ENCODE measurements at places on chromosomes 12 and 14. TPM values are rescaled to one million over a fixed set of nuclear protein-coding genes. Genes with fewer than 3 reads are reported as not detected.

KTN1 gene
- total RNA-seq, result 74.6 TPM

ALKBH1 gene
- 27.7 TPM for total RNA-seq

KRT3 gene
- total RNA-seq, result not detected

IL22 gene
- not detected for total RNA-seq

STAC3 gene
- total RNA-seq, result not detected

ULK1 gene
- total RNA-seq, result 7.5 TPM

CEBPE gene
- not detected for total RNA-seq

PPP1R3E gene
- 3.0 TPM for total RNA-seq

GRIP1 gene
- total RNA-seq, result 0.12 TPM

IFNG-AS1 gene
- not detected for total RNA-seq

GRCh38 chr12:92951006-92951405 is 21.9 kb upstream of the EEA1 start:
- no peak for DNase-seq

DNA sequence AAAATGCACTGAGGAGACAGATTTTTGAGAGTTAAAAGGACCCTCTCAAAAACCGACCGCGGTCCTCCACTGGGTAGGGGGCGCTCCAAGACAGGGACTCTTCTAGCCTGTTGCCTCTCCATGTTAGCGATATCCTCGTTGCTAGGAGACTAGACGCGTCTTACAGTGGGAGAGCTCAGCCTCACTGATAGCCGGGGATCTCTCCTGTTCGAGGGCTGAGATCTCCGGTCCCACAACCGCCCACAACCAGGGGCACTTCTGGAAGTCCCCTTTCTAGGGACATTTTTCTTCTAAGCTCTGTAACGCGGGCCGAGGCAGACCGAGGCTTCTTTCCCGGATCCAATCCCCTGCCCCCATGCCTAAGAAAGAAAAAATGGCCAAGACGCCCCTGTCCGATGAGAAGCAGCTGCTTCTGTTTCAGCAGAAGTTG is 21.3 kb downstream of the FKBP11 start:
- DNase-seq, result peak; percentile 83

- no peak for DNase-seq
Observed at GRCh38 chr14:77082356-77082755, 15.7 kb upstream of the CIPC start.

- peak; percentile 39 for DNase-seq
Observed at GRCh38 chr14:90235179-90235976, 21.0 kb upstream of the PSMC1 start.

DNA sequence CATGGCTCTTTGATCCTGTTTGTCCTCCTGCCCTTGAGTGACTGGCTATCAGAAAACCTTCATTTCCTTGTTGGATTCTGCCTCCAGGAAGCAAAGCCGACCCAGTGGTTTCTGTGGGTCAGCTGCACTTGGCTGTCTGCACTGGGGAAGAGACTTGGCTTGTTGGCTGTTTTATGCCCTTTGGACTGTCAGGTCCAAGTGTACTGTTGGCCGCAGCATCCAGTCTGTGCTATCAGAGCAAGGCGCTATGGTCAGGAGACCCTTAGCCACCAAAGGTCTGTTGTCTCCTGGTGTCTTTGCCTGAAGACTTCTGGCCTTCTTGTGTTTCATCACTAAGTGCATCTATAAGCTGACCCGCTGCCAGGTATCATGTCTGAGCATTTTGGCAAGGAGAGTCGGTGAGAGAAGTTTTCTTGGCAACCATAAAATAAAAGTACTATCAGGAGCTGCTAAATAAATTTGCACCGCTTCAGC is 177.4 kb upstream of the HIF1A start:
- no peak for DNase-seq

- DNase-seq, result no peak
Observed at GRCh38 chr14:103925316-103925715, 2.9 kb upstream of the TDRD9 start.

- no peak for DNase-seq
Observed at GRCh38 chr14:66539034-66539433, 31.1 kb downstream of the GPHN start.
